ENCODE measurements at places on chromosomes 16 and 17.

DNA sequence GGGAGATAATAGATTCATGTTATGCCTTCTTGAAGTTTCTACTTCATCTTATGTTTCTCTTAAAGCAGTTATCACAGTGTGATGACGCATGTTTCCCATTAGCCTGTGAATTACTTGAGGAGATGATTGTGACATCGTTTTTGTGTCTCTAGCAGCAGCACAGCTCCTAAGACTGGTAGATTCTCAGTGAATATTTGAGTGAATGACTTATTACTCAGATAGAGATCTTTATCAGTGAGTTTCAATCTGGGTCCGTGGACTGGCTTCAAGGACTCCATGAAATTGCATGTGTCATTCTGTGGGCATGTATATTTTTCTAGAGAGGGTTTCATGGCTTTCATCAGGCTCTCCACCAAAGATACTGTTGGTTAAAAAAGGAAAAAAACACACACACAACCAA is 29.9 kb downstream of the YPEL2 start:
- DNase-seq: no peak

DNA sequence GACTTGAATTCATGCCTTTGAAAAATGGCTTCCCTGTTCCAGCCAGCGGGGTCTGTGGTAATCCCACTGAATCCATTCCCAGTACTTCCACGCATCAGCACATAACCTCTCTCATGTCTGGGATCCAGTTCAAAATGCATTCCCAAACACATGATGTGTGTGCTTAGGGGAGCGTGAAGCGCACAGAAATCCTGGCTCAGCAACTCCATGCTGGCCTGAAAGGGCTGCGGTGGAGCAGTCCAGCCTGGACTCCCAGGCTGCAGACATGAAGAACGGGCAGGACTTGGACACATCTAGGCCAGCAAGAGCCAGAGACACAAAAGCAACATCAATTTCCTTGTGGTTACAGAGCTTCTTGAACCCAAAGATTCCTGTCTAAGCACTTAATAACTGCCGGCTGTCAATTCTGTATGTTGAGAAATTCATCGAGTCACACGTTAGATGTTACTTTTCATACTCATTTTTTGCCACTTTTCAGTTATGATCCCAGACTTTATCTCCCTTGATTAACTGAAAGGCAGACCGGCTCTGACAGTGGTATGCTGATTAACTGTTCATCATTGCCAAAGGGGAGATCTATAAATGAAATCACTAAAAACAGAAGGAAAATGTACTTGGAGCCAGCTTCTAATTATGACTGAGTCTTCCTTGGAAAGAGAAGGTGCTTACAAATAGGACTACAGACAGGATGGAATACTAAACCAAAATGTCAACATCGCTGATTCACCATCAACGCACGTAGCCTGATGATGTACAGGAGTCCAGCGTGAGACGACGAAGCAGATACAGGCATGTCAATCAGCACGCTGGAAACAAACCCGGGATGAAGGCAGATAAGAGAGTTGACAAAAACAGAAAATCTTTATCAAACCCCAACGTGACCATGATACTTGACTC is 23.0 kb downstream of the NSMCE1 start:
- DNase-seq: no peak

DNA sequence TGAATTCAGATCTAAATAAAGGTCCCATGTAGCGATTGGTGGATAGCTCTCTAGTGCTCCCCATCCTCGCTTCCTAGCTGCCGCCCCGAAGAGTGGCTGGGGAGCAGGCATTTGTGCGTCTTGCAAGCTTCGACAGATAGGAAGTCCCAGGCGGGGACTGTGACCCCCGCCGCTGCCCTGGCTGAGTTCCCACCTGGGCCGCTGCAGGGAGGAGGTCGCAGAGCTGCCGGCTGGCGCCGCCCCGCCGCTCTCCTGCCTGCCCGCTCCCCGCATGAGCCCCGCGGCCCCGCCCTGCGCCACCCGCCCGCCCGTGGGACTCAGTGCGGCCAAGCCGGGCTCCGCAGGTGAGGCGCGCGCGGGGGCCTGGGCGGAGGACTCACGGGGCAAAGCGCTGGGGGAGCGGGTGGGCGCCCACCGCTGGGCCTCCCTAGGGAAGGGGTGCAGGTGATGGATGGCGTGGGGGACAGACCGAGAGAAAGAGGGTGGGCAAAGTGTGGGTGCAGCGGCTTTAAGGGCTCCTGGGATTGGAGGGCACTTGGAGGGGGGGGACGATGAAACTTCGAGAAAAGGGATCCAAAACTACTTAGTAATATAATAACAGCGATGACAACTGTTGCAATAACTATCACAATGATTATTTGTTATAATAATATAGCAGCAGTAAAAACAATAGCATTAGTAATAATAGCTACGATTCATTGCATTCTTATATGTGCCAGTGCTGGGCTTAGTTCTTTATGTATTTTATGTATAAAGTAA is at the start of gene OTOA:
Gene OTOA (plus strand): TSS at position 80 of the 759 bp plus-strand sequence. CDS start 14,547 bp downstream, outside the sequence.
- DNase-seq: no peak

DNA sequence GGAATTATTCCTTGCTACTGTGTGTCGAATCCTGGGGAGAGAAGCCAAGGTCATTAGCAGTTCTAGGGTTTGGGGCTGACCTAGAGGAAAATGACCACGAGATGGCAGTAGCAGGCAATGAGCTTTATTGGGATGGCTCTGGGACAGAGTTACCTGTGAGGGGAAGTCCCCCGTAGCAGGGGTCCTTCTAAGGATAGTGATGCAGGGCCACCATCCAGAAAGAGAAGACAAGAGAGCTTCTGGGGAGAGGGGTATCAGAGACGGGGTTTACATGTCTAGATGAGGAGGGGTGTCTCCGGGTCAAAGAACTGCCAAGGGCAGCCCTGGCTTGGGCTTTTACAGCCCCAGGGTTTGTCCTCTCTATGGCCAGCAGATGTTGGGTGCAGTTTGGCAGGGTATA is 6.4 kb upstream of the GGT6 start:
- no peak for DNase-seq

- no peak for DNase-seq
Observed at GRCh38 chr17:42683407-42684034, 1.2 kb downstream of the CNTNAP1 start.

- no peak for DNase-seq
Observed at GRCh38 chr16:84605339-84605848, 12.5 kb downstream of the COTL1 start.

DNA sequence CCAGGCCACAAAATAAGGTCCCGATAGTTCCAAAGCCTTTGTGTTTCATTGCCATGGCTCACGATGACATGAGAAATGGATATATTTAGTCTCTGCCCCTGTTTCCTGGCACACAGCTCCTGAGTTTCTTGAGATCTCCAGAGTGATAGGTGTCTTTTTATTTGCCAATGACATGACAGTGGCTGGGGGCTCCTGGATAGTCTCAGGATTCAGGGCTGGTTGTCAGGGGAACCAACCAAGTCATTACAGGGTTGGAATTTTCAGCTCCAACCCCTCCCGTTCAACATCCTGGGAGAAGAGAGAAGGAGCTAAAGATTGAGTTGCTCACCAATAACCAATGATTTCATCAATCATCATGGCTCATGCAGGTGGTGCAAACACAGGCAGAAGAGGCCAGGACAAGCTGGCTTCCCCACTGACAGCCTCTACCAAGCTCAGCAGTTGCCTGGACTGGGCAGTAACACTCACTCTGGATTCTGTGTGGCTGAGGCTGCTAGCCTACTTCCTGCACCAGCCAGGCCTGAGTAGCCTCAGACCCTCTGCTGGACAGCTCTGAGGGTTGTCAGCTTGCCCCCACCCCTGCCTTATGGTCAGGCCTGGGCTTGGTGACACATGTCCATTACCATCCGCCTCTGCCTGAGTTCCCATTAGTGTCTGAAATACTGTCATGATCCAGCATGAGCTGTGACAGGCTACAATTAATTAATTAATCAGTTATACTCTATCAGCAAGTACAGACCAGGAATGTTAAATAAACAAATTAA is 534.4 kb upstream of the CDH5 start:
- DNase-seq: no peak

DNA sequence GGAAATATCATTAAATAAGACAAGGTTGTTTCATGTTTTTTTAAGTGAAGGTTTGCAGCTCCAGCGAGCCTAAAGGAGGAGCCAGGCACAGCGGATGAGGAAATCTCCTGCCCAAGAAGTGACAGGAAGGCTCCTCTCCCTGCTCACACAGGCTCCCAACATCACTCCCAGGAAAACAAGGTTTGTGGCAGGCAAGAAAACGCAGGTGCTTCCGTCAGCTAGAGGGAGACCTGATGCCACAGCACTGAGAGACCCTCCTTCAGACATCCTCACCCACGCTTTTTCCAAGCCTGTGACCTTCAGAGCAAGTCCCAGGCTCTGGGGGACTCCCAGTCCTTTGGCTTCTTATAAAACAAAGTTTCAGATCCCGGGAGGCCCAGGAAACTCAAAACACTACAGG is 89.7 kb downstream of the ZNF423 start:
- no peak for DNase-seq

DNA sequence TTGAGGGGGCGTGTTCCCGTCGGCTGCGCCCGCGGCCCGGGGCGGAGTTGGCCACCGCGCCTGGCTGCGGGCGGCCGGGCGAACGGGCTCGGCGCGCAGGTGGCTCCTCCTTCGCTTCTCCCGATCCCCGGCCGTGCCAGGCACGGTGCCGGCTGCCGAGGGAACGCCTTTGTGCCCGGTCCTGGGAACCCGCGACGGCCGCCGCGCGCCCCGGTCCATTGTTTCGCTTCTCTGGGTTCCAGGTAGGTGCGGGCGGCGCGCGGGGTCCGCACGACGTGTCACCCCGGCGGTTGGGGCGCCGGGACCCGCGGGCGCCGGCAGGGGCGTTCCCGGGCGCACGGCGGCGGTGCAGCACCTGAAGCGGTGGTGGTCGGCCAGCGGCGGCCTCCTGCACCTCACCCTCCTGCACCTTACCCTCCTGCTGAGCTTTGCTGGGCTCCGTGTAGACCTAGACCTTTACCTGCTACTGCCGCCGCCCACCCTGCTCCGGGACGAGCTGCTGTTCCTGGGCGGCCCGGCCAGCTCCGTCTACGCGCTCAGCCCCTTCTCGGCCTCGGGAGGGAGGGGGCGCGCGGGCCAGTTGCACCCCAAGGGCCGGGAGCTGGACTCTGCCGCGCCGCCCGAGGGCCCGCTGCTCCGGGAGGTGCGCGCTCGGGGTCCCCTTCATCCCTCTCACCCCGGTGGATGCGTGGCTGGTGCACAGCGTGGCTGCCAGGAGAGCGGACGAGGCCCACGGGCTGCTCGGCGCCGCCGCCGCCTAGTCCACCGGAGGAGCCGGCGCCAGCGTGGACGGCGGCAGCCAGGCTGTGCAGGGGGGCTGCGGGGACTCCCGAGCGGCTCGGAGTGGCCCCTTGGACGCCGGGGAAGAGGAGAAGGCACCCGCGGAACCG is 99.9 kb downstream of the EFCAB13 start:
- DNase-seq: no peak

GRCh38 chr17:80598813-80599545 is 54.3 kb downstream of the RPTOR start:
- no peak for DNase-seq

GRCh38 chr17:41939044-41939692 is 8.8 kb downstream of the ODAD4 start:
- DNase-seq: no peak

DNA sequence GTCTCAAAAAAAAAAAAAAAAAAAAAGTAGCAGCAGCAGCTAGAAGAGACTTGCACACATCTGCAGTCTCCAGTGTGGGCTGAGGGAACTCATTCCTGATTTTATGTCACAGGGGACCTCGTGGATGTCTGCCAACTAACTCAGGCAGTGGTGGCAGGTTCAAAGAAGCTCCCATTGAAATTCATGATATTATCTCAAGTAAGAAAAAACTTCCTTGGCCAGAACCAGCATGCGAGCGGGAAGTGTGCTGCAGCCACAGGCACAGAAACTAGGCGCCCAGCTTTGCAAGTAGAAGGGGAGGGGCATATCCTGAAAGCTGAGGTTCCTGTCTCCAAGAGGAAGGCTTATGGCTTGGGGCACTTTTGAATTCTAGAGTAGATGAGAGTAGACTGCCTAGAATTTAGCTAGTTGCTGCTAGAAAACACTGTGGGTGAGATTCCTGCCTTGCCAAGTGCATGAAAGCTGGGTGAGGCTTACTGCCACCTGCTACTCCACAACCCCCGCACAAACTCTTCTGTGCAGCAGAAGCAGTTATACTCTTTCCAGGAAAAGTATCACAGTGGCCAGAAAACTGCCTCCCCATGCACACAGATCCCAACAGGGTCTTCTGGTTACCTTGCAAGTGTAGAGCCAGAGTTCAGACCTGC is 603.8 kb upstream of the CA10 start:
- no peak for DNase-seq

DNA sequence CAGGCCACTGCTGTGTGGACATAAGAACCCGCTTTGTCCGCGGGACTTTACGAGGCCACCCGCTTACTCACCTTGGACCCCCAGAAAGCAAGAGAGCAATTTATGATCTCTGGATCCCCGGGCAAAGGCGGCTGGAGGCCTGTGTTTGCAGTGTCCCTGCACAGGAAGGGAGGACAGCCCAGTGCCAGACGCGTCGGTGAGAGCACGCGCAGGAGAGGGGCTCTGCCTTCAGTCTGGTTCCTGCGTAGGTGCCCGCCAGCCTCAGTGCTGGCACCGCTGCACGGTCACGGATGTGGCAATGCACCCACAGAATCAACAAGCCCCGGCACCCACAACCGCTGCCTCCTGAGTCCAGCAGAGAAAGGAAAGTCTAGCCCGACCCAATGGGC is 248.4 kb downstream of the C16orf95 start:
- DNase-seq: no peak

DNA sequence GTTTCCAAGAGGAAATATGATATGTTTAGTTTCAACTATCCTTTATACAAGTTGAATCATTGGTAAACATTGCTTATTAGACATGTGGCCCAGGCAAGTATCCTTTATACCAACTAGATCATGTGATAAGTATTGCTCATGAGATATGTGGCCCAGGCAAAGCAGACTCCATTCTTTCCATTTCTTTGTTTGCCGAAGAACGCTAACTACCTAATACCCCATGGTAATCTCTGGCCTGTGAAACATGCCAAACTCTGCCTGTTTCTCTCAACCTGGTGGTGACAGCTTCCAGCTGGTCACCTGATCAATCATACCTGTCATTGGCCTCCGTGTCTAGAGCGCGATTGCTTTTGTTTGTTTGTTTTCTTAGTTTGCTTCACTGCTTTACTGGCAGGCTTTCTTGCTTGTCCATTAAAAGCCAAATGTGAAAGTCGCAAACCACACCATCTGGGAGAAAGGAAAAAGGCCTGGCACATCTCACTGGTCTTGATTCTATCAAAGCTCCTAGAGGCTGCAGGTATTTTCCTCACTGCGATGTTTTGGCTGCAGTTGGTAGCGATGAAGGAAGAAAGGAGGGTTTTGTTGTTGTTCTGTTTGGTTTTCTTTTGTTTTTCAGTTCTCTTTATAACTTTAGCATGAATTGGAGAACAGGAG is 686.2 kb downstream of the KCNJ2 start:
- no peak for DNase-seq

- DNase-seq: no peak
Observed at GRCh38 chr16:29146266-29146665, 161.4 kb downstream of the LAT start.

GRCh38 chr16:89153848-89154271 is 17.7 kb upstream of the CDH15 start:
- DNase-seq: no peak

Data from activated T-helper 1 cell treated with anti-CD3 and anti-CD28 coated beads, Interleukin-2, amount 50 U/mL, for 16 hours (primary cell).